ENCODE measurements at places on chromosomes 13 and 19.

- peak; percentile 71 for DNase-seq
Observed at GRCh38 chr19:4730740-4731171, 7.1 kb upstream of the DPP9 start.

DNA sequence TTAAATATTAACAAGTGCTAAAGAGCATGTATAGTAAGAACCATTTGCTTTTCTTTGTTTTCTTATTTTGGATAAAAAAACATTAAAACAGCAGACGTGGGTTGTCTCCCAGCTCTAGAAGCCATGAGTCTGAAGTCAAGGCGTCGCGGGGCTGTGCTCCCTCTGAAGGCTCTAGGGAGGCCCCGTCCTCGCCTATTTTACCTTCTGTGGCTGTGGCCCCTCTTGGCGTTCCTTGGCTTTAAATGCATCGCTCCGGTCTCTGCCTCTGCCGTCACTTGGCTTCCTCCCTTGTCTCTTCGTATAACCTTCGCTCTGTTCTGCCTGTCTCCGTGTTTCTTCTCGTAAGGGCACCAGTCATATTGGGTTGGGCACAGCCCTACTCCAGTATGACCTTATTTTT is 75.3 kb downstream of the ING1 start:
- no peak for DNase-seq

DNA sequence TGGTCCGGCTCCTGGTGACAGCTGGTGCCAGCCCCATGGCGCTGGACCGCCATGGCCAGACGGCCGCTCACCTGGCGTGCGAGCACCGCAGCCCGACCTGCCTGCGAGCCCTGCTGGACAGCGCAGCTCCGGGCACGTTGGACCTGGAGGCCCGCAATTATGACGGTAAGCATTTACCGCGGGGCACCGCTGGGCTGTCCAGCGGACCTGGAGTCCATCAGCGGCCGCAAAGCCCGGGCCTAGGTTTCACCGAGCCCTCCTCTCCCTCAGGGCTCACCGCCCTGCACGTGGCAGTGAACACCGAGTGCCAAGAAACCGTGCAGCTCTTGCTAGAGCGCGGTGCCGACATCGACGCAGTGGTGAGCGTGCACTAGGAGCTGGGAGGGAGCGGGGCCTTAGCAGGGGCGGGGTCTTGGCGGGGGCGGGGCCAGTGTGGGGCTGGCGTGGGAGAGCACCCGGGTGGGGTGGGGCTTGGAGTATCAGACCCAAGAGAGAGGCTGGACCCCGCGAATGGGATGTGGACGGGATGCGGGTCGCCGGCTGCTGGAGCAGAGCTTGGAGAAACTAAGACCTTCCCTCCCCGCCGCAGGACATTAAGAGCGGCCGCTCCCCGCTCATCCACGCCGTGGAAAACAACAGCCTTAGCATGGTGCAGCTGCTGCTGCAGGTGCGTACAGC is 8.7 kb downstream of the BCL3 start:
- no peak for DNase-seq

DNA sequence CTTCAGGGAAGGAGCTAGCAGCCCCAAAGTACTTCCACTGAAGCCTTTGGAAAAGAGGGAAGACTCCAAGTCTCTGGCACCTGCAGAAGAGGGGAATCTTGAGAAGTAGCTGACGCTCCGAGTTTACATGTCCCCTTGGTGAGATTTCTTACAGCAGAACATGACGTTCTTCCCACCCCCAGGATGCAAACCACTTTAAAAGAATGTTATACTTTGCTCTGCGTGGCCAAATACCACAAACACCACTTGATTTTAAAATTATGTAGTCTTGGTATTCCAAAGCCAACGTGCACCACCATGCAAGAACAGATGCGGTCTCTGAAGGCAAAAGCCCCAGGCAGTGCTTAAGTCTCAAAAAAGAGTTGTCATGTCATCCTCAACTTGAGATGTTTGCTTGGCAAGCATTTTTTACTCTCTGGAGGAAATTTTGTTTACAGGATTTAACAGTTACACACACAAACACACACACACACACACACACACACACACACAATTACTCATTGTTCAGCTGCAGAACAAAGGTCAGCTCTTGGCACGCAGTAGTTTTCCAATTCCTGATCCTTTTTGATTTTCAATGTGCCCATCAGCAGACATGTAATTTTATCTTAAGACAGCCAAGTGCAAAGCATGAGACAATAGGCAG is 106.1 kb downstream of the RGCC start:
- no peak for DNase-seq

DNA sequence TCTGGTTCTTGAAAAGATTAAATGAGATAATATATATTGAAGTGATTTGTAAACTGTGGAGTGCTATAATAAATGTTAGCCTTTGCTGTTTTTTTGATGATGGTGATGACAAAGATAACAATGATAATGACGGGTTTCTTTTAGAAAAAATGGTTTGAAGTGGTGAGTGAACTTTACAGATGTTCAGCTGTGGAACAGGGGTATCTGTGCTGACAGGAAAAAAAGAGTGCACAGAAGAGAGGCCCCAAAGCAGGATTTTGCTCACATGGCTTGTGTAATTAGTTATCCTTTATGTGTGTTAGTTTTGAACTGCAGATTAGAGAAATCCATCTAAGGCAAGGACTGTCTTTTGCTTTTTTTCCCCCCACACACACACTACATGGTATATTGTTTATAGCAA is 119.2 kb downstream of the CYSLTR2 start:
- no peak for DNase-seq

DNA sequence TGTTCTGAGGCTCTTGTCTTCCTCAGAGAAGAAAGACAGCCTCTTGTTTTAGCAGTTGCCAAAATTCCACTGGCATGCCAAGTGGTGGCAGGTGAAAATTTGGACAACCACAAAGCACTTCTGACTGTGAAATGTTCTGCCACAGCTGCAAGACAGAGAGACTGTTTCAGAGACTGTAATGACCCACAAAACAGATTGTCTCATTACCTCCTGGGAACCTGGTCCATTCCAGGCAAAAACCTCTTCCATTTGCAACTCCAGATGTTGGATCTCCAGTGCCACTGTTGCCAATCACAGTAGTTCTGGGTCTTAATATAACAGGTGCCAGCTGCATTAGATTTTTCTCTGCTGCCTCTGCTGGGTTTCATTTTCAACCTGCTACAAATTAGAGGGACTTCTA is 911.5 kb downstream of the UQCRFS1 start:
- no peak for DNase-seq

GRCh38 chr13:95112883-95113282 is 188.4 kb downstream of the ABCC4 start:
- no peak for DNase-seq

- DNase-seq: no peak
Observed at GRCh38 chr13:35648201-35648600, 171.7 kb upstream of the MAB21L1 start.

- DNase-seq: no peak
Observed at GRCh38 chr13:71320452-71320851, 546.6 kb downstream of the DACH1 start.

GRCh38 chr19:49684251-49684982 is 5.0 kb upstream of the ADM5 start:
- peak; percentile 45 for DNase-seq

GRCh38 chr13:66553391-66553790 is 676.7 kb downstream of the PCDH9 start:
- no peak for DNase-seq

DNA sequence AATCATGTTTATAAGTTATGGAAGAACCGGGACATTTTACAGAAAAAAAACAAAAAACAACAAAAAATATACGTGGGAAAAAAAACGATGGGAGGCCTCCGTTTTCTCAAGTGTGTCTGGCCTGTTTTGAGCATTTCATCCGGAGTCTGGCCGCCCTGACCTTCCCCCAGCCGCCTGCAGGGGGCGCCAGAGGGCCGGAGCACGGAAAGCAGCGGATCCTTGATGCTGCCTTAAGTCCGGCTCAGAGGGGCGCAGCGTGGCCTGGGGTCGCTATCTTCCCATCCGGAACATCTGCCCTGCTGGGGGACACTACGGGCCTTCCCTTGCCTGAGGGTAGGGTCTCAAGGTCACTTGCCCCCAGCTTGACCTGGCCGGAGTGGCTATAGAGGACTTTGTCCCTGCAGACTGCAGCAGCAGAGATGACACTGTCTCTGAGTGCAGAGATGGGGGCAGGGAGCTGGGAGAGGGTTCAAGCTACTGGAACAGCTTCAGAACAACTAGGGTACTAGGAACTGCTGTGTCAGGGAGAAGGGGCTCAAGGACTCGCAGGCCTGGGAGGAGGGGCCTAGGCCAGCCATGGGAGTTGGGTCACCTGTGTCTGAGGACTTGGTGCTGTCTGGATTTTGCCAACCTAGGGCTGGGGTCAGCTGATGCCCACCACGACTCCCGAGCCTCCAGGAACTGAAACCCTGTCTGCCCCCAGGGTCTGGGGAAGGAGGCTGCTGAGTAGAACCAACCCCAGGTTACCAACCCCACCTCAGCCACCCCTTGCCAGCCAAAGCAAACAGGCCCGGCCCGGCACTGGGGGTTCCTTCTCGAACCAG is 1.8 kb upstream of the APOE start:
- DNase-seq: peak; percentile 74

GRCh38 chr13:67416047-67416925 is 186.2 kb upstream of the PCDH9 start:
- DNase-seq: no peak

GRCh38 chr19:41991025-41991424 is 3.0 kb downstream of the ATP1A3 start:
- no peak for DNase-seq

- DNase-seq: no peak
Observed at GRCh38 chr19:15441317-15441716, 8.4 kb downstream of the WIZ start.

DNA sequence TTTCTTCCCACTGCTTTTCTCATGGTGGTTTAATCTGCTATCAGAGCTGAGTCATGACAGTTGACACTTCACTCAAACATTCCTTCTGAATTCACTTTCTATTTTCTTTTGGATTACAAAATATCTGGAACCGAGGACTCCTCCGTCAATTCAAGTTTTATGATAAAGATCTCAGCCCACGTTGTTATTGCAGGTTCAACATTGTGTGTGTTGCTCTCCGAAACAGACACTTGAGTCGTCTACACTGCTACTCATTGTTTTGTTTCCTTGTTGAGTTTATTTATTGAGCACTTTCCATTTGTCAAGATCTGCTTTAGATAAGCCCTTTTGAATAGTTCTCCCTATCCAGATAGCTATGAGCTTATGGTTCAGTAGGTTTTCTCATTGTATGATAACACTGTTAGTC is 636.1 kb upstream of the GPC6 start:
- DNase-seq: no peak

DNA sequence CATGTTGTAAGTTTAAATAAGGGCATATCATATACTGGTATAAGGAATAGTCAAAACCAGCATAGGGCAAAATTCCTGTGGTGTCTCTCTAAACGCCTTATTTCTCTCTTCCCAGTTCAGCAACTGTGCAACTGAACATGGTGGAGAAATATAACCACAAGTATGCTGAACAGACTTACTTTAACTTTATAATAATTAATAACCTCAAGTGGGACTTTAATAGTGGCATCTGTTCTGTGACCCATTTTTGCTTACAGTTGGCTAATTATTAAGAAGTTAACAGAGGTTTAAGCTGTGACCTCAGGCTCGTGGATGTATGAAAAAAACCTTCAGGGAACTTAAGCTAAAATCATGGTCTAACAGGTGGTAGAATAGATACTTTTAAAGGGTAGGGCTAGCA is 54.3 kb downstream of the MICU2 start:
- no peak for DNase-seq

DNA sequence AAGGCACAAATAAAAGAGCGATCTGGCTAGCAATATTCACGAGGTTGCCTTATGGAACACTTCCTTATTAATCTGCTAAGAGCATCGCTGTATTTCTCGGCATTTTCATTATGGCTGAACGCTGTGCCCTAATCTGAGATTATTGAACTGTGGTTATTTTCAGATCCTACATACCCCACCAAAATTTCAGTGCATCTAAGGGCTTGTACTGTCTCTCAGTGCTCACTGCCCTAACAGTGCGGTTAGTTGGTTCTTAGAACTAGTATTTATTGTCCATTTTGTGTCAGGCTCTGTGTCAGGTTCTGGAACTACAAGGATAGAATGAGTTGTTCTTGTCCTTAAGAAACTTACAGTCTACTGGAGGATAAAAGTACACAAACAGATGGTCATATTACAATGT is 51.6 kb downstream of the FLT3 start:
- DNase-seq: no peak

GRCh38 chr13:84867246-84867645 is 932.0 kb downstream of the SLITRK6 start:
- DNase-seq: no peak

GRCh38 chr13:21913010-21913409 is 242.1 kb downstream of the FGF9 start:
- no peak for DNase-seq

DNA sequence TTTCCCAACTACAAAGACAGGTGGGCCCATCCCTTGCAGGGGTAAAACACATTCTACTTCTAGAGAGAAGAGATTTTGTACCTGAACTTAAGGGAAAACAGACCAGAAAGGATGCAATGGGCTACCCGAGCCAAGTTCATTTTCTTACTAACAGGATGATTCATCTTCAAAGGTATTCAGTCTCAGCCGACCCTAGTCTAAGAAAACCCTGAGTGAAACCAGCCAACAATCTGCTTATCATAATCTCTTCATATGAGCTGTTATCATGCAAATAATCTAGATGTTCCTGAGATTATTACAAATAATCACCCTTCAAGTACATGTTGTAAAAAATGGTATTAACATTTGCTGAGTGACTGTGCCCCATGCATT is 15.6 kb downstream of the PABPC3 start:
- no peak for DNase-seq

DNA sequence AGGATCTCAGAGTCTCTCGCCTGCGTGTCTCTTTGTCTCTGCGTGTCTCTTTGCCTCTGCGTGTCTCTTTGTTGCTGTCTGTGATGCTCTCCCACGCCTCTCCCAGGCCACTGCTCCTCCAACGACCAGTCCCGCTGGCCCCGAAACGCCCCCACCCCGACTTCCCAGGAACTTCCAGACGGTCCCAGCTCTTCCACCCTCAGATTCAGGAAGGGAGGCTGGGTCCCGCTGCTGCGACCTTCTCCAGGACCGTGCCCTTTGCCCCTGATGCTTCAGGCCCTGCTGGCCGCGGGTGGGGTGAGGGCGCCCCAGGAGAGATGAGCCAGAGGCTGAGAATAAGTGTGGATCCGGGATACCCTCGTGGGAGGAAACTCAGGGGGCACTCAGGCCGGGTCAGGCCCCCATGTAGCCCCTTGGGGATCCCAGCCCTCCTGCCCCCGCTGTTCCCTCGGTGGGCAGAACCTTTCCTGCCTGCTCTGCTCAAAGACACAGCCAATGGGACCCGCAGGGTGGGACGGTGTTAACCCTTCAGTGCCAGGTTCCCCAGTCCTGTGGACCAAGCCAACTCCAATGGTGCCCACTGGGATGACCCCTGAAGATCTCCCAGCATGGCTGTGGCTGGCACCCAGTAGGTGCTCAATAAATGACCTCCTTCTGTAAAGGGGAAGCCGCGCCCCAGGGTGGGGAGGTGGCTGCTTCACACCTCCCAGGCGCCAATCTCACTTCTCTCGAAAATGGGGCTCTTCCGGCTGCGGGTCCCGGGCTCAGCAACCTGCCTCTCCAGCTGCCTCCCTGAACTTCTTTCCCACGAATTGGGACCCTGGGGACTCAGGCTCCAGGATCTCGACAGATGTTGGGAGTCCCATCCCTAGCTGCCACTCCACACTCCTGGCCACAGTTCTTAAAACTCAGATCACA is 1.5 kb upstream of the S1PR5 start:
- no peak for DNase-seq

Data from CD4-positive, alpha-beta T cell treated with Interleukin-12 subunit alpha and Interleukin-12 subunit beta, for 1 hour (primary cell).